Activated CD4-positive, alpha-beta T cell treated with anti-CD3 and anti-CD28 coated beads, Interleukin-2, amount 50 U/mL, for 16 hours (primary cell): ENCODE measurements at places on chromosomes 3 and 15.

- no peak for DNase-seq
Observed at GRCh38 chr15:67509918-67510317, 11.0 kb upstream of the C15orf61 start.

DNA sequence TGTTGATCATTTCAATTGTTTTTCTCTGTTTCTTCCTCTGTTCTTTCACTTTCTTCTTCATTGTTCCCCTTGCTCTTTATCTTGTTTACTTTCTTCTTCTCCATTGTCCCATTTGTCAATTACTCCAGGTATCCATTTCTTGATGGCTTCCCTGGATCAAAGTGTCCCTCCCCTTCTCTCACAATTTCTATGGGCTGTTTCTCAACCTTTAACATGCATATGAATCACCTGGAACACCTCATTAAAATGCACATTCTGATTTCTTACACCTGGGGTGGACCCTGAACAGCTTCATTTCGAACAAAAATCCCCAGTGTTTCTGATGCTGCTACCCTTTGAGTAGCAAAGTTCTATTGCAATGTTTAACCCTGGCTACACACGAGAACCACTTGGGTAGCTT, 454.8 kb downstream of the EPHA6 start:
- no peak for DNase-seq

GRCh38 chr3:197417441-197417840, 119.0 kb upstream of the DLG1 start:
- no peak for DNase-seq

- no peak for DNase-seq
Observed at GRCh38 chr15:55770806-55771205, 27.9 kb upstream of the PRTG start.
